NCI-H187 treated with DMSO at 0.1 percent for 48 hours (cell line): ENCODE measurements at places on chromosomes 12 and 14.
A peak's percentile ranks its signal among the peaks of the same experiment; 100 is the strongest.

GRCh38 chr14:65414961-65415589 lies 2.5 kb downstream of the FUT8 start:
- DNase-seq = no peak

DNA sequence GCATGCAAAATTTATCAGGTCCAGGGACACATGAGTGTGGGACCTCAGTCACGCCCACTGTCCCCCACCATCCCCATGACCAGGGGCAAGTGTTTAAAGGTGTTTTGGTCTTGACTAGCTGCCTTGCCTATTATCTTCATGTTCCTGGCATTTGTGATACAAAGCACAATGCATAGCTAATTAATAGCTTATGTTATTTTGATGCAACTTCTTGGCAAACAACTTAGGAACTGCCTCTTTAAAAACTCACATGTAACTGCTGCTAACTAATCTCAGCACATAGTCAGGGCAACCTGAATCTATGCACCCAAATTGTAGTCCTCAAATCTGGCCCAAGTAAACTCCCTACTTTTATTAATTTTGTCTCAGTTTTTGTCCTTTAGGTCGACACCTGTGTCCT lies 7.4 kb upstream of the OR6J1 start:
- no peak for DNase-seq

GRCh38 chr12:25789541-25789944 lies 168.9 kb upstream of the RASSF8 start:
- no peak for DNase-seq

GRCh38 chr12:131383291-131383690 lies 327.6 kb upstream of the SFSWAP start:
- no peak for DNase-seq

- peak; percentile 54 for DNase-seq
Measured at GRCh38 chr12:105078712-105079570, 5.3 kb downstream of the ALDH1L2 start.

DNA sequence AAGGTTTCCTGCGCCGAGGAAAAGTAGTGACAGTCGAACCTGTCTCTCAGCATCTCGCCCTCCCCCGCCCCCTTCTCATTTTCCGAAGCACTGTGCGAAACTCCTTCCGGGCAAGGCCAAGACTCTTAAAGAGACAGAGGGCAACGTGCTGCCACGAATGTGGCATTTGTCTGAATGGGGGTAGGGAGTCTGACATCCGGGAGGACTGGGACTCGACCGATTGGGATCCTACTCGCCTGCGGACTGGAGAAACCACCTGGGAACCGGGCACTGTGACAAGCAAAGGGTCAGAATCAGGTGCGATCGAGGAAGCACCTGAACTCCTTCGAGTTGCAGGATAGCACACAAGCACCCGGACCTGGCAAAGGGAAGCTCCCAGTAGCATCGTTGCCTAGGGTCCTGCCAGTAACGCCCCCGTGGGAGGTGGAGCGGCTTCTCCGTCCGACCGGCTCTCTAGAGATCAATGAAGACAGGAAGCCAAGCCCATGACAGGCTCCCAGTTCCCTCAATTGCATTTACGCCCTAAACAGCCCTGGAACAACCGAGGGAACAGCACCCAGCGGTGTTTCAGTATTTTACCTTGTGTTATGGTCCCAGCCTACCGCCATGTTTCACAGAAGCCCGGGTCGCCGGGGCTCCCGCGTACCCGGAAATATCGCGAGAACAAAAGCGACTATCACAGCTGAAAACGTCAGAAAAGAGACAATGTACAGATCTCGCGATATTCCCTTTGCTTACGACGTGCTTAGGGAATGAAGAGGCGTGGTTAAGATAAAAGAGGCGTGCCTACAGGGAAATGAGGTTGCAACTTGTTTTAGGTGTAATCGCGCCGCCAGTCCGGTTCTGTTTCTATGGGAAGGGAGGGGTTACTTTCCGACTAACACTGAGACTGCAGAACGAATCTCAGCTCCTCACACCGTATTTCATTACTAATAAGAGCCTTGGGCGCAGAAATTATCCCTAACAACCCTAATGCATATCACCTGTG lies at the start of gene ERGIC2:
TSS of gene ERGIC2 (minus strand) at position 637 of the 988 bp plus-strand sequence. CDS start 9,539 bp downstream, outside the sequence.
- DNase-seq = peak; percentile 98

GRCh38 chr12:127595506-127595905 lies 671.5 kb upstream of the TMEM132C start:
- DNase-seq = no peak

GRCh38 chr12:10249690-10250455 lies 37.2 kb downstream of the GABARAPL1 start:
- DNase-seq = no peak

DNA sequence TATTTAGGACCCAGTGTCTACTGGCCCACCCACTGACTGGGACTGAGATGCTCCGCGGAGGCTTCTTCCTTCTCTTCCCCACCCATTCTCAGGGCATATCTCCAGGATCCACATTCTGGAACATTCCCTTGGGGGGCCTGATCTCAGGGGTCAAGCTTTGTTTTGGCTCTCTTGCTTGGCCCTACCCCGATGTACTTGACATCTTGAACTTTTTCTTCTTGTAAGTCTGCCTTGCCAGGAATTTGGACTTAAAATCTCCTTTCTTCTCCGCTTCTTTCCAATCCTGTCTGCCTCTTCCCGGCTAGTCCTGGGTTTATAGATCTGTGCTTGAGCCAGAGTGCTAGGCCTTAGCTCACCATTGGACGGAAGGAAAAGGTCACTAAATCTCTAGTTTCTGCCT lies 22.1 kb downstream of the DACT1 start:
- no peak for DNase-seq

GRCh38 chr14:64208261-64208660 lies 85.9 kb downstream of the ESR2 start:
- DNase-seq = no peak

DNA sequence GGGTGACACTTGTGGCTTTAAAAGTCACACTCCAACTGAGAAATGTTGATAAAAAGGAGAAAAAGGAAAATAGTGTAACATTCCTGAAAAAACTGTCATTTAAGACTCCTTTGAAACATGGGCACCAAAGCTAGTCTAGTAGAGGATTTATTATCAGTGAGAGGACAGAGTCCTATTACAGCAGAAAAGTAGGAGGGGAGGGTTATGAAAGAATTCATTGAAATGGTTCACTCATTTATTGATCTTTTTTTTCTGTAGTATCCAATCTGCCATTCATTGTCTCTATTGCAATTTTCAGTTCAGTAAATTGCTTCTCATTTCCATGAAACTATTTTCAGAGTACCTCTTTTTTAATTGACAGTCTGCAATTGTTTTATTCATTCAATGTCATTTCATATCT lies 25.4 kb downstream of the PPM1A start:
- no peak for DNase-seq

DNA sequence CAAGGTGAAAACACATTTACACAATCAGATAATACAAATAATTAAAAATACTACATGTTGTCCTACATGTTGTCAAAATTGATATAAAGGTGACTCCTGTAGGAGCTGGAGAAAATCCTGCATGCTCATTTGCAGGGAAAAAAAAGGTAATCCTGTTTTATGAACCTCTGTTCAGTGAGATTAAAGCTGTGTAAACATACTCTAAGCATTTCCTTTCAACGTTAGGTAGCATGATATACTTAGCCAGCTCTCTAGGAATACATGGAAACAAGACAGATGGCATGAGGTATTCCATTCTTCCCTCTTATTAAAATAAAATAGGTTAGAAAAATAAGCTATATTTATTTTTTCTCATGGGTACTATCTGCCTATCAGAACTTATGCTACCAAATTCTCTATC lies 635.7 kb upstream of the FLRT2 start:
- no peak for DNase-seq

DNA sequence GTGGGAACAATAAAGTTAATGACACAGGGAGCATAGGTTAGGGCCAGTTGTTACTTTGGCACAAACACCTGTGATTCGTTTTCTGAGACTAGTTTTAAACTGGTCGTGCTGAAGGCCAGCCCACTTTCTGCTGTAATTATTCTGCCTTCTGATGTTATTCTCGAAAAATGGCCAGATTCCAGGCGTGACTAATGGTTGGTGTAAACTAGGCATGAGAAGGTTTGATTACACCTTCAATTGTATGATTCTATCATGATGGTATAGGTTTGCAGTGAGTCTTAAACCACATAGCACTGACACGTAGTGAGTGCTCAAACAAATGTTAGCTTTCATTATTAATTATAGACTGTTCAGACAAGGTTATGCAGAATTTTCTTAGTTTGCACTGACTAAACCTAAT lies 39.0 kb downstream of the CKB start:
- no peak for DNase-seq

DNA sequence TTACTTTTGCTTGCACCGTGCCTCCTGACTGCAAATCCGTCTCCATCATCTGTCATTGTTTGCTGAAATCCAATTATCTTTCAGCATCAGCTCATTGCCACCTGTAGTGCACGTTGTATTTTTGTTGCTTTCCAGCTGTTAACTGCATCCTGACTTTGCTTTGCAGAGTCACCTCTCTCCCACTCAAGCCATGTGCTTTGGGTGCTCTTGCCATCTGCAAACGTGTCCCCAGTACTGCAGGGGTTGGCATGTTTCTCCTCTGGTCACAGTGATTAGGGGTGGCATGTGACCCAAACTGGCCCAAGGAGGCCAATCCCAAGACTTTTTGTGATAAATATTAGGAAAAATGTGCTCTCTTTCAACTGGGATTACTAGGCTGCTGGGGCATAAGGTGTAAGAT lies 10.5 kb upstream of the TMED2 start:
- DNase-seq = no peak

DNA sequence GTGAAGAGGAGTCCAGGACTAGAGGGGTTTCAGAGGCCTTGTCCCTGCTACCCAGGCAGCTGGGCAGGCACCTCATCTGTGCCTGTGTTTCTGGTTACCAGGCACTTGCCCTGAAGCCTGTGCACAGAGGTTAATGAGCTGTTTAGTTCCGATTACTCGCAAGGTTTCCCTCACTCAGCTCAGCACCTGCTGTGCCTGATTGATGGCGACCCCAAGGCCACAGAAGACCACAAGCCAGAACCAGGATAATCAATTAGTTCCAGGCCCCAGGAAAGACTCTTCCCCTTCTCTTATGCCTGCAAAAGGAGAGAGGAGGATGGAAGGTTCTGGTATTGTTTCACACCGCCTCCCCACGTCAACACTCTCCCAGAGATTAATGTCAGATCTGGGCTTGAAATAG lies 88.8 kb upstream of the NOS1 start:
- no peak for DNase-seq

DNA sequence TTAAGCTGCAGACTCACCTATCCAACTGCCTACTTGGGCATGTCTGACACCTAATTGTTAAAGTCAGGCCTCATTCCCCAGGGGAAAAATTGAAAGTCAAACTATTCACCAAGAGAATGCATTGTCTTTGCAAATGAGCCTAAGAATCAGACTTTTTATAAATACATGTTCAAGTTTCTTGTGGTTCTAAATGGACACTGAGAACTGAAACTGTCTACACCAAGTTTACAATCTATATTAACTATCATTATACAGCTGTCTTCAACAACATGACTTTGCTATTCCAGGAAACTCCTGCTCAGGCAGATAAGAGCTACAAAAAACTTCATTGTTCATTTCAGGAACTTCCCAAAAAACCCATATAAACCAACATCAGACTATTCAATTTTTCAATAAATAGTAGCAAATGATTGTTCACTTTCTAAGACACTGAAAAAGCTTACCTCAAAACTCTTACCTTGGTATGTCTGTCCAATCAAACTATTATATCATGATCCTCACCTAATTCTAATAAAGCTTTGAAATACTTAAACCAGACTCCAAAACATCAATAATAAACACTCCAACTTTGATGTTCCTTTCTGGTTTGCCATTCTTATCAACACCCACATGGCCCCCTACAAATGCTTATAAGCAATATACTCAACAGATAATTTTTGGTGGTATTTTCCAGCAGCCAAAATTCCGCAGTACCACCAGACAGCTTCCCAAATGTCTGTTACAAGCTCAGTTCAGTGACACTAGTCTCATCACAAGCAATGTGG lies 24.2 kb downstream of the CDK17 start:
- DNase-seq = no peak

GRCh38 chr14:62854951-62855350 lies 190.3 kb downstream of the KCNH5 start:
- DNase-seq = no peak

GRCh38 chr12:6768990-6769389 lies 2.8 kb downstream of the PTMS start:
- DNase-seq = no peak

DNA sequence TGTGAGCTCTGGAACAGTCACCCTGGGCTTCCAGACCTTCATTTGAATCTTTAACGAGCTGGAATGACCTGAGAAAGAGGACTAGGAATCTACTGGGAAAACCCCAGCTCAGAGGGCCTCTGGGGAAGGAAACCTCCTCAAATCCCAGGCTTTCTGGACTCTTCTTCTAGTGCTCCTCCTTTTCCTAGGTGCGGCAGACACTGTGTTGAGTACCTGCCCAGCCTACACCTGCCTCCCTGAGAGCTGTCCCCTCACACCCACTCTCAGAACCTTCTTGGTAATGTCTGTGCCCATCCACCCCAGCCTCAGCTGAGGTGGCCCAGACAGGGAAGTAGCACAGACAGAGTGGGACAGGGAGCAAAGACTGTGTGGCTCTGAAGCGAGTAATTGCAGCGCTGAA lies 47.9 kb upstream of the TMEM263 start:
- no peak for DNase-seq

DNA sequence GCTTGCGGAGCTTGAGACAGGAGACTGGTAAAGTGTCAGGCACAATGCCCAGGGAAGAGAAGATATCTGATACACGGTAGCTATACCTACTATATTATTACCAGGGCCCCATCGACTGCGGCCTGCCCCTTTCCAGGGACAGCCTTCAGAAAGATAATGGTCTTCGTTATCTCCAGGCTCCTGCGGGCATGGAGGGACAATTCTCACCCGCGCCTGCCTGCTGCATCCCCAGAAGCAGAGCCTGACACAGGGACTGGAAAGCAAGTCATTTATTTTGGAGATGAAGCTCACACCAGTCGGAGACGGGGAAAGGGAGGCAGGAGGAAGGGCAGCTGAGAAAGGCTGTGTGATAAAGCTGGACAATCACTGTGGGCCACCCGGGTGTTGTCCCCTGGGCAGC lies 67.9 kb upstream of the FAM222A start:
- no peak for DNase-seq

- no peak for DNase-seq
Measured at GRCh38 chr12:83473408-83474095, 786.8 kb downstream of the TMTC2 start.

DNA sequence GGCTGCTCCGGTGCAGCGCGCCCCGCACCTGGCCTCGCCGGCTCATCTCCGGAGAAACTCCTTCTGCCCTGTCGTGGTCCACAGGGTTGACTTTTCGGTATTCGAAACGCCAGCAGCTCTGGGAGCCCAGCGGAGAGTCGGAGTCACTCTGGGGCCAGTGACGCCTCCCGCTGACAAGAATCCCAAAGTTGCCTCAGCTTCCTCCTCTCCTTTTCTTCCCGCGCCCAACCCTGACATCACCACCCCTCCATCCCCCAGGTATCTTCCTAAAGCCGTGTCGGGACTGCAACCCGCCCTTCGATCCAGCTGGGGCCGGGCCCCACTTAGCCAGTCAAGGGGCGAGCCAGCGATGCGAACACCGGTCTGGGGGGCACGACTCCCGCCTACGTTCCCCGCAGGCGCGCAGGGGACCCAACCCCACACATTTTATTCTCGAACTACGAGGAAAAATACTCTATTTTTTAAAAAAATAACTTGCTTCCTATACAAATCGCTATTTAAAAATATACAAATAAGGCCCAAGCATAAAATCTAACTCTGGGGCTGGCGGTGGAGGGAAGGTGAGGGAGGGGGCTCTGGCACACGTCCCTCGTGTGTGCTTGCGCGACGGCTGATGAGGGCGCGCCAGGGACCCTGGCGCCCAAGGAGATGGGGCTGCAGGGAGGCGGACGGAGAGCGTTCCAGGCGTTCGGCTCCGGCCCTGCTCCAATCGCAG lies 2.1 kb downstream of the NKX2-8 start:
- no peak for DNase-seq

GRCh38 chr12:4987076-4988046 lies 56.3 kb upstream of the KCNA5 start:
- no peak for DNase-seq
